ENCODE measurements at places on chromosomes 1 and 21.

- peak; percentile 84 for DNase-seq
These were observed 102.7 kb downstream of the CC2D1B start for GRCh38 chr1:52263153-52263910.

DNA sequence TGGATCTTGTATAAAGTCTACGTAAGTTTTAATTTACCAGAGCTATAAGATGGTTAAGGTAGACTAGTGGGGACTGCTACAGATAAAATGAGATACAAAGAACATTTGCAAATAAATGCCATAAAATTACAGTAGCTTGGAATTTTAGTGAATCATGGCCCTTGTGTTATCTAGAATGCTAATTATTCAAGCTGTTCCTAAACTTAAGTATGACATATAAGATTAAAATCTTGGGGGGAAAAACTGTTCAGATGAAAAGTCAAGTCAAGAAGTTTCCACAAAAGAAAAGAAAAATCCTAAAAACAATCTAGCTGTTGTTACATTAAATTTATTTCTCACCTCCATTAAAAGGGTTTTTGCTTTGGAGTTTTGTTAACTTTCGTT, 51.7 kb downstream of the SIM2 start:
- no peak for DNase-seq

DNA sequence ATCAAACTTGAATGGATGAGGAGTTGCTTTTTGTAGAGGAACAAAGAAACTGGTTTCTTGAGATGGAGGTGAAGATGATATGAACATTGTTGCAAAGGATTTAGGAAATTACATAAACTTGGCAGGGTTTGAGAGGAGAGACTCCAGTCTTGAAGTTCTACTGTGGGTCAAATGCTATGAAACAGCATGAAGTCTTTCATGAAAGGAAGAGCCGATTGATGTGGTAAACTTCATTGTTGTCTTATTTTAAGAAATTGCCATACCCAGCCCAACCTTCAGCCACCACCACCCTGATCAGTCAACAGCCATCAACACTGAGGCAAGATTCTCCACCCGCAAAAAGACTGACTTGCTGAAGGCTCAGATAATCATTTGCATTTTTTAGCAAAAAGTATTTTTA, 52.2 kb downstream of the SIPA1L2 start:
- DNase-seq = no peak

- peak; percentile 55 for DNase-seq
These were observed 32.1 kb downstream of the CD244 start for GRCh38 chr1:160830321-160831153.

GRCh38 chr1:185804608-185805007, 70.4 kb downstream of the HMCN1 start:
- DNase-seq = no peak

DNA sequence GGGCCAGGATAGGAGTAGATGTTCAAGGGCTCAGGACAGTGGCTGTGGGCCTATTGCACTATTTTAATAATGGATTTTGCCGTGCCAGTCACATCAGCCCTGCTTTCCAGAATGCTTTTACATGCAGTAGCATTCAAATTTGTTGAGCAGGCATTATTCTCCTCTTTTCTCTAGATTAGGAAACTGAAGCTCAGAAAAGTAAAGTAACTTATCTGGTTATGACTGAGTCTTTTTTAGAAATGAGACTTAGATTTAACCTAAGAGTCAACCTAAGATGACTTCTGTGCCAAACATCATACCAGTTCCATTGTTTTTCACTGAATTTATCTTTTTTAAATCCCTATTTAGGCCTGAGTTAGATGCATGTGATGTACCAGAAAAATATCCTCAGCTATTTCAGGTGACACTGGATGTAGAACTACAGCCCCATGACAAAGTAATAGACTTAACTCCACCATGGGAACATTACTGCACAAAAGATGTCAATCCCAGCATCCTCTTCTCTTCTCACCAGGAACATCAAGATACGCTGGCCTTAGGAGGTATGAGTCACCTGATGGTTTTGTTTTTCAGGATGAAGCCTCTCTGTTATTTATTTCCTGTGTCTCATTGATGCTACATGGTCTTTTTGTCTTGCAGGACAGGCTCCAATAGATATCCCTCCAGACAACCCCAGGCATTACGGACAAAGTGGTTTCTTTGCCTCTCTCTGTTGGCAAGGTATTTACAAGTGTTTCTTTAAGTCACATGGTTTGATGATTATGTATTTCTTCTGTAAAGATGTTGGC, 31.4 kb upstream of the LEPR start:
- DNase-seq = no peak

DNA sequence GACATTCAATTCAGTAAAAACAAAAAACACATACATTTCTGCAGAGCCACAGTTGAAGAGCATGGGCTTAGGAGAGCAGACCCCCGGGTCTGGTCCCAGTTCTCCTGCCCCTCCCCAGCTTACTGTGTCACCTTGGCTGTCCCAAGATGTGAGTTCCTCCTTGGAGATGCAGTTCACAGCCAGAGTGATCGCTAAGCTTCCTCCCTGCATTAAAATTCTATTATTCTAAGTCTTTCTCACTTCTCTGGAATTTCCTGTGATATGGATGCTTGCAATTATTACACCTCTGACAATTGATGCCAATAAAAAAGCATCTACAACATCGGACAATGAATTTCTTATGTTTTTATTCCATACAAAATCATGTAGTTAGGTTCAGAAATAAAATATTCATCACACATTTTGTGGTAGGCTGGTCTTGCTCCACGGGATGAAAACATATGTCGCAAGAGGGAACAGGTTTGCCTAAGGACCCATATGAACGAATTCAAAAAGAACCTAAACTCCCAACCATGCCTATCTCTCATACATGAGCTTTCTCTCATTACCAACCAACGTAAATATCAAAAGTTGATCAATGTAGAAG, 328.5 kb upstream of the RUNX1 start:
- peak; percentile 51 for DNase-seq

Data from dermis microvascular lymphatic vessel endothelial cell (primary cell).